ENCODE measurements at places on chromosomes 1 and 21. TPM values are rescaled to one million over a fixed set of nuclear protein-coding genes. Genes with fewer than 3 reads are reported as not detected.

The TSSK3 gene
- total RNA-seq = 9.1 TPM

GRCh38 chr1:177969825-177970371, at the start of gene SEC16B:
TSS of gene SEC16B (minus strand) at chr1:177970058. CDS start at chr1:177967981, 2,077 bp downstream.
- no peak for DNase-seq

DNA sequence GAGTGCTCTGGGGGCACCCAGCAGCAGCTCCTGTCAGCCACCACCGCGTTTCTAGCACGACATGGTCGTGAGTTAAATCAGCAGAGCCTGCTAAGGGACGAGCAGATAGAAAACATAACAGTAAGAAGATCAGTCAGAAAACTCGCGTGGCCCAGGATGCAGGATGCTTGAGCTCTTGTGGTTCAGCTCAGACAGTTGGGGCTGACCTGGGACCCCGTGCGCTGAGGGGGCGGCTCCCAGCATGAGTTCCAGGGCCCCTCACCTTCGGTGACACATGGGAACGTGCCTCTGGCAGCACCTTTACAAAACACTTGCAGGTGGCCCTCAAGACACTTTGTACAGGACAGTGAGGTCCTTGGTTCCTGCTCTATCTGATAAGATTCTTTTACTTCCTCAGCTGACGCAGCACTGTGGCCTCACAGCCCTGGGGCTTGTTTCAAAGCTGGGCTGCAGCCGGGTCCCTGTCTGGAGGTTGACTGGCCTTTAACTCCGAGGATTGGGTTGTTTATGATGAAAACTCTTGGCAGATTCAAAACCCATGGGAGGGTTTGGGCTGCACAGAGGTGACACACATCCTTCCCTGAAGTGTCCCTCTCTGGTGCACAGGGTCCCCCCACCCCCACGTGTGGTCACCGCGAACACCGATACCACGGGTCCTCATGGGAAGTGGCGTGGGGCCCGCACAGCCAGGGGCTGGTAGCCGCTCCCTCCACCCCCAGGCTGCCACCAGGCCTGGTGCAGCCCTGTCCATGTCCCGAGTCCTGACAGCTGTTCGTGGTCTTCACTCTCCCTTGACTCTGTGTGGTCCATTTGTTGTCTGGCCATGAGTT, 65.3 kb upstream of the COL6A1 start:
- DNase-seq = no peak

GRCh38 chr1:243686159-243686558, 163.9 kb downstream of the AKT3 start:
- no peak for DNase-seq
